ENCODE measurements at places on chromosomes 16 and 17. TPM values are rescaled to one million over a fixed set of nuclear protein-coding genes. Genes with fewer than 3 reads are reported as not detected.

DNA sequence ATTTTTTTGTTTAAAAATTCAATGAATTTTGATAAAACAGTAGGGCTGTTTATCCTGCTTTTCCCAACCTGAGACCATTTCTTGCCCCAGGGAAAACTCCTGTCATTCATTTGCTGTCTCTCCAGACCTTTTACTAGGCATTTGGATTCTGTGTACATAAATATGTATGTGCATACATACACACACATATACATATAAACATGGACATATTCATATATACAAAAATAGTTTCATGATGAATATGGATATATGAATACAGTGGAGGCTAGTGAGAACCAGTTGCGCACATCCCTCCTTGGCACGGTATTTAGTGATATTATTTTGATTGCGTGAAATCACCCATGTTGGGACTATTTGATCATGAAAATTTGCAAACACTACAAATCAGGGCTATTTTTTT lies 269.9 kb downstream of the BCAS3 start:
- no peak for ATAC-seq

- no peak for ATAC-seq
These were observed 886.5 kb upstream of the SOX9 start for GRCh38 chr17:71234349-71234748.

GDPD3 gene
- 1.1 TPM for total RNA-seq

- ATAC-seq: no peak
These were observed 39.8 kb upstream of the METTL16 start for GRCh38 chr17:2551493-2551892.

Measured in gastroesophageal sphincter (tissue), 4 donors.